Activated naive CD8-positive, alpha-beta T cell treated with anti-CD3 and anti-CD28 coated beads, Interleukin-2, amount 50 U/mL, for 16 hours (primary cell): ENCODE measurements at places on chromosomes 3 and 15.

- no peak for DNase-seq
Observed at GRCh38 chr3:127321371-127321770, 33.5 kb upstream of the PRR20G start.

- no peak for DNase-seq
Observed at GRCh38 chr15:62141643-62142588, 23.2 kb downstream of the C2CD4B start.

DNA sequence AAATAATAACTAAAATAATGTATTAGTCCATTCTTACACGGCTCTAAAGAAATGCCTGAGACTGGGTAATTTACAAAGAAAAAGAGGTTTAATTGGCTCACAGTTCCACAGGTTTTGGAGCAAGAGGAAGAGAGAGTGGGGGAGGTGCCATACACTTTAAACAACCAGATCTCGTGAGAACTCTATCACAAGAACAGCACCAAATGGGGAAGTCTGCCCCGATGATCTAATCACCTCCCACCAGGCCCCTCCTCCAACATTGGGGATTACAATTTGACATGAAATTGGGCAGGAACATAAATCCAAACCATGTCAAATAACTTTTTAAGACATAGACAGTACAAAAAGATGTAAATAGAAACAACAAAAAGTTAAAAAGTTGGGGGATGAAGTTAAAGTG, 63.2 kb downstream of the ILDR1 start:
- no peak for DNase-seq

DNA sequence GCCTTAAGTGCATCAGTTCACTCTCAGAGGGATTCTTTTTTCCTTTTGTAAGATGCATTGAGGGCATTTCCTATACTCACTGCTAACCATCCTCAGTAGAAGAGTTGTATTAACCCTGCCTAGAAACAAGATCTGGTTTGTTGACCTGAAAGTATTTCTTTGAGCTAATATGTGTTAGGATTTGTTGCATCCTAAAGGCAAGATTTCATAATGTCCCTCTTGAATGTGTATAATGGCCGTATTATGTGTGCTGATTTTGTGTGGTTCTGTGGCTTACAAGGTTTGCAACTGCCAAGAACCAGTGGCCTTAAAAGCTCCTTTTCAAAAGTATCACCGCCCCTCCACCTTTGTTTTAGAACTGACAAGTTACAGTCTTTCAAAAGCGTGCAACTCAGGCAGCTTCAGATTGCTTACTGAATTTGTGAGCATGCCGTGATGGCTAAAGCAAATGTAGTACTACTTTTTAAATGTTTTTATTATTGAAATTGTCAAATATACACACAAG, 182.0 kb upstream of the BHLHE40 start:
- no peak for DNase-seq

GRCh38 chr15:71800835-71801745, 9.3 kb upstream of the NR2E3 start:
- no peak for DNase-seq

DNA sequence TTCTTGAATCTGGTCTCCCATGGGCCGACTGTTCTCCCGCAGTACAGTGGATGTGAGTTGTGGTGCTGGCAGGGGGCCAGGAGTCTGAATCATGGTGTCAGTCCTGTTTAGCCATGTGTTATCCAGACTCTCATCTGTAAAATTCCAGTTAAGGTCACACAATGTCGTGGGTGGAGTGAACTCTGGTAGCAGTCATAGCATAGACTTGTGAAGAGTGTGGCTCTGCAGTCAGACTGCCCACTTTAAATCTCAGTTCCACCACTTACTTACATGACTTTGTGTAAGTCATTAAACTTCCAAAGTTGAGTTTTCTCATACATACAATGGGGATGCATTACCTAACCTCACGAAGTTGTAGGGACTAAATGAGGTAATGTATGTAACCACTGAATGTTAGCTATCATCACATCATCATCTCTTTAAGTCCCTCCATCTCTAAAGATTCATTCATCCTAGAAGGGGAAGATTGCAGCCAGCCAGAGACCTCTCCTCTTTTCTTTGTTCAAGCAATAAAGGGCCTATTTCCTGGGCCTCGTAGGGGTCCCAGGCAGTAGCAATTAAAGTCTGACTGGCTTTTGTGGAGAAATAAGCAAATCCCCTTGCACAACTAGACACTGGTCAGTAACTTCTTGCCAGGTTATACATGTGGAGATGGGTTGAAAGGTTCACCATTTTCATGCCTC, 93.9 kb downstream of the PCCB start:
- no peak for DNase-seq

GRCh38 chr3:124858275-124858674, 28.9 kb downstream of the ITGB5 start:
- no peak for DNase-seq

DNA sequence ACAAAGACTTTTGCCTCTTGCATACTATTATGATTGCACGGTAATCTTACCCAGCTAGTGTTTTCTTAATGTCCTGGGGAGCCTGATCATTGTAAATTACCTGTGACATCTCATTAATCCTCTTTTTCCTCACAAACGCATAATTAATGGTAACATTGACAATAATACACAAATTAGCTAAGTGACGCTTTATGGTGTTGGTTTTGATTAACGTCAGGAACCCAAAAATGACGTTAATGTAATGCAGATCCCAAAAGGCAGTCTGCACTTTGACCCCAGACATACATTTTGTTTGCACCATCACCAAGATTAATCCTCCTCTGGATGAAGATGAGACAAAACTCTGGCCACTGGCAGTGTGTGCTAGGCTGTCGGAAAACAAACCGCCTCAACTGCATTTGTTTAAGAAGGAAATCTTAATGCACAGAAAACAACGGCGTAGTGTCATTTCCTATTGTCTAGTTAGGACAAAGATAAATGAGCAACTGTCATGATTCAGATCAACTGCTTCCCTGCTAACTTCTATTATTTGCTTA, 83.9 kb upstream of the CDIN1 start:
- DNase-seq = no peak

GRCh38 chr15:59335207-59335786, 37.4 kb downstream of the MYO1E start:
- DNase-seq = no peak

DNA sequence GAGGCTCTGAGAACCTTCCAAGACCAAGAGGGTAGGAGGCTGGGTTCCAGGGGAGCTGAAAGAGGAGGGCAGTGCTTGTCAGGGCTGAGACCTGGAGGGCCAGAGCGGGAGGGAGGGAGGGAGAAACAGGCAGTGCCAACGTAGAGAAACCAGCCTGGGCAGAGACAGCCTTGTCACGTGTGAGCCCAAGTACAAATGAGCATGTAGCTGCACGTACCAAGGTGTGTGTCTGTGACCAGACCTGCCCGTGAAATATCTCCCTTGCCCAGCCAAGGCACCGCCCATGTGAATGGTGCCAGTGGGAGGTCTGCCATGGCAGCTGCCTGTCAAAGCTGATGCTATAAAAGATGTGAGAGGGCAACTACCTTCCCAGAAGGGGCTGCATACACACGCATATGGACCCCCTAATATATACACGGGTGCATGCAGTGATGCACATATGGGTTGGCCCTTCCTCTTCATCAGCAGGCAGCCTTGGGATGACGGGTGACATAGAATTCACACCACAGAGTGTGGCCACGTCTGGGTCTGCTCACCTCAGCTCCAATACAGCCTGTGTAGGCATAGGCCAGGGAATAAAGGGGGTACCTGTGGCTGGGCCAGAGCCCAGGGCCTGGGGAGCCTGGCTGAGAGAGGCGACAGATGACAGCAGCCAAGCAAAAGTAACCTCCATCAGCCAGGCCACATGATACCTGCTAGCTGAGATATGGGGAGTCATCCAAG, 7.8 kb upstream of the CTDSPL start:
- DNase-seq = no peak

GRCh38 chr15:86630946-86631345, 551.3 kb downstream of the AGBL1 start:
- no peak for DNase-seq

DNA sequence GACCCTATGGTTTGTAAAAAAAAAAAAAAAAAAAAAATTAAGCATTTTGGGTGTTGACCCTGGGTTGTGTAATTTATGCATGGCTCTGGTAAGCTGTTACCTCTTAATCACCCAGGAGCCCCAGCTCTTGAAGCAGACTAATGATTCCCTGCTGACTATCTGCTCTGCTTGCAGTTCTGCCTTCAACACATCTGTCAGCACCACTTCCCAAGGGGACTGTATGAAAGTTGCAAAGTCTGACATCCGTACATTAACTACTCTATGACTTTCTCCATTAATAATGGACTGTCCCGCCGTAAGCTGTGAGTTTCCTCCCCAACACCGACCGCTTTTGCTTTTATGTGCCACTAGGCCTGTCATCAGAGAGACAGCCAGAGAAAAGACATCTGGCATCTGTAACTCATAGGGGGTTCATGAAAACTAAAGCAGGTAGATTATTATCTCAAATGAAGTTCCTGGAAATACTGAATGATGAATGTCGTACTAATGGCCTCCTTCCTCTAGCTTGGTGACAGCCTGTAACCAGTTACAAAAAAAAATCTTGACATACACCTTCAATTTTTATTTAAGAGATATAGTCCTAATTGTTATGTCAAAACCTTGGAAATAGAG, 271.5 kb downstream of the IL5RA start:
- no peak for DNase-seq

DNA sequence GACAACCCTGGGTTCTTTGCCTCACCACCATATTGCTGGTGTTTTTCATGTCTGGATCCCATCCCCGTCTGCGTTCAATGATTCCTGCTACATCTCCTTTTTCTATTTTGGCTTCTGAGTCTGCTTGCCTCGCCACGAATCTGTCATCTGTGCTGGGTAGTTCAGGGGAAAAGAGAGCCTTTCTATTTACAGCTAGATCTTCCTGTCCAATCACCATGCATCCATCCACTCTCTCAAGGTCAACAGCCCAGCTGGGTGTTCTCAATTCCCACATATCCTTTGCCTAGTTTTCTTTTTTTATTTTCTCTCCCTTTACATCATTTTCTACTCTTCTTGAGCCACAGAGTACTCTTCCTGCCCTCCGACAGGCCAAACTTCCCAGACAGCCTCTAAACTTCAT, 104.8 kb upstream of the RAD18 start:
- DNase-seq = no peak

DNA sequence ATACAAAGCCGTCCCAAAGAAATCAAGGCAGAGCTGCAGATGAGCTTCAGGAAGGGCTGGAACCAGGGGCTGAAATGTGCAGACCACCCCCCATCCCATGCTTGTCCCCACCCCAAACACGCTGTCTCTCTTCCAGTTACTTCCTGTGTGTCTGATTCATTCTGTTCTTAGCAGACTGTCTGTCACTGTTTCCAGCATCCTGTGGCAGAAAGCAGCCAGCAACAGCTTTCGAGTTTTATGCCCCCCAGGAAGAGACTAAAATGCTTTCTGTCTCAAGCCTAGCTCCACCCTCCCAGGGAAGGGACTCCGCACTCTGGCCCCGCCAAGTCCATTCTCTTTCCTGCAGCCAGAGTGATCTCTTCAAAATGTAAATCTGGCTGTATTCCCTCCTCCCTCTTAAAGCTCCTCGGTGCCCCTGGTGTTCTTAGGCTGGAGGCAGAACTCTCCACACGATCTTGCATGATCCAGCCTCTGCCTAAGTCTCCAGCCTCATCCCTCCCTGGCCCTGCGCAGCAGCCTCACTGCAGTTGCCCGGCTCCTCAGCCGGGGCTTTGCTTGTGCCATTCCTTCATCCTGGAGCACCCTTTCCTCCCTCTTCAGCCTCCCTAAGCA, 41.5 kb downstream of the HRH1 start:
- DNase-seq = no peak

GRCh38 chr15:67188551-67189218, 65.8 kb downstream of the AAGAB start:
- no peak for DNase-seq

DNA sequence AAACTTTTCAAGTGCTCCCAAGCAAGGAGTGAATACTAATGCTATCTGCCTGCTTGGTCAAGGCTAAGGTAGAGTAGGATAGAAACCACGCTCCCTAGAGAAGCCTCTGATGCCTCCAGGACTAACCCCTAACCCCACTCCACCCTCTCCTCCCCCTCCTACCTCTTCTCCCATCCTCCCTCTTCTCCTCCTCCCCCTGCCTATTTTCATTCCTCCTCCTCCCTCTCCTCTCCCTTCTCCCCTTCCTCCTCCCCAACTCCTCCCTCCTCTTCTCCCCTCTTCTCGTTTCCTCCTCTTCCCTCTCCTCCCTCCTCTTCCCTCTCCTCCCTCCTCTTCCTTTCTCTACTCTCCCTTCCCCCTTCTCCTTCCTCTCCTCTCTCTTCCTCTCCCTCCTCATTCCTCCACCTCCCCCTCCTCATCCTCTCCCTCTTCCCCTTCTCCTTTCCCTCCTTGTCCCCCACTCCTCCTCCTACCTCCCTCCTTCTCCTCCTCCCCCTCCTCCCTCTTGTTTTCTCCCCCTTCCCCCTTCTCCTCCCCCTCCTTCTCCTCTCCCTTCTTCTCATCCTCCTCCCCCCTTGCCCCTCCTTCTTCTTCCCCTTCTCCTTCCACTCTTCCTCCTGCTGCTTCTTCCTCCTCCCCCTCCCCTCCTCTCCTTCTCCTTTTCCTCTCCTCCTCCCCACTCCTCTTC, 12.8 kb upstream of the MEX3B start:
- no peak for DNase-seq

- DNase-seq = no peak
Observed at GRCh38 chr3:129624347-129625071, 18.0 kb upstream of the PLXND1 start.

GRCh38 chr15:39393575-39394335, 187.1 kb upstream of the THBS1 start:
- no peak for DNase-seq

- no peak for DNase-seq
Observed at GRCh38 chr15:63474810-63475316, 29.5 kb upstream of the USP3 start.

DNA sequence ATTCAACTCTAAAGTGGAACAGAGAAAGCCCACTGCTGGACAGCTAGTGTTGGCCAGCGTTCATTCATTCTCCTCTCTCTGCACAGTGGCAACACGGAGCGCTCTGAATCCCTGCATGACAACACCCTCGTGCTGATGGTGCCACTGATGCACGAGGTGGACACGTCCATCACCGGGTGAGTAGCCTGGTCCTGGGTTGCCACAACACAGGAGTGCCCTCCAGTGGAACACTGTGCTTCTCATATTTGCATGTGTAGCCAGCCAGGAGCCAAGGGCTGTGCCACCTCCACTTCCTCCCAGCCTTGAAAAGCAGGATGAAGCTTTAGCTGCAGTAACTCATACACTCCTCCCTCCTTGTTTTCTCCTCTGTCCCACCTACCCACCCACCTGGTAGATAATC, 120.0 kb upstream of the CTDSPL start:
- DNase-seq = no peak

DNA sequence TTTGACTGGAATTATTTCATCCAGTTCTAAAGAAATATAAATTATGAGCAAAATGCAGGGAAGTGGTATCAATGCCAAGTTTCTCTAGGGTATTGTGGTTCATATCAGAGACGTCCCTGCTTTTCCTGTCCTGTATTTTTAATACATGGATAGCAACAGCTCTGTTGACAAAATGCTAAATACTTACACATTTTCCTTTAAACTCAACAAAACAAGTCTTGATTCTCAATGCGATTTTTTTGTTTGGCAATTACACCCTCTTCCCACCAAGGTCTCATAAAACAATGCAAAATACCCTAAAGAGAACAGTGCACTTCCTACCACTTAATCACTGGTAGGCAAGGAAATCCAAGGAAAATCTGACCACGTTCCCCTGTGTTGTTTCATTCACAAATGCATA, 120.0 kb downstream of the DUT start:
- no peak for DNase-seq
